Activated CD4-positive, CD25-positive, alpha-beta regulatory T cell treated with anti-CD3 and anti-CD28 coated beads, Interleukin-2, amount 50 U/mL, for 24 hours (primary cell): ENCODE measurements at places on chromosomes 4 and X.

DNA sequence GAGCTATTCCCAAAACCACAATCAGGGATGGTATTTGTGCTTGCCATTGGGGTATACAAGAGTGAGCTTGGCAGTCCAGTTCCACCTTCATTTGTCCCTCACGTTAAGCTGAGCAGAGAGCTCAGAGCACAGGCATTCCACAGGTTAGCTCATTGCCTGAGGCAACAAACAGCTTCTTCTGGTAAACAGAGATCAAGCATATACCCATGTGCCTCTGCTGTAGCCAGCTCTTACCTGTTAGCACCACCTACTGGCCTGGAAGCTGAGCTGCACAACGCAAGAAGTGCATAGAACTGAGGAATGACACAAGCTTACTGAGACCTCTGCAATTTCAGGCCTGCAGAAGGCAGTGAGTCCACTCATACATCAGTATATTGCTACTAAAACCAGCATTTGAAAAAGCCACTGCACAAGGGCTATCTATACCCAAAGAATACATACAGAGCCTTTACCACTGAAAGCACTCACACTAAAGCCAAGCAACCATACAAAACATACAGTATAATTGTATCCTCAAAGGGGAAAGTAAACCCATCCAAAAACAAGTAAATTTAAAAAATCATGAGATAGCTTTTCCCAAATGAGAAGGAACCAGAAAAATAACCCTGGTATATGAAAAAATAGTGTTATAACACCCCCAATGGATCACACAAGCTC is 258.3 kb upstream of the GABRA2 start:
- no peak for ATAC-seq

GRCh38 chrX:29852767-29853166 is 362.6 kb upstream of the MAGEB2 start:
- ATAC-seq = no peak

DNA sequence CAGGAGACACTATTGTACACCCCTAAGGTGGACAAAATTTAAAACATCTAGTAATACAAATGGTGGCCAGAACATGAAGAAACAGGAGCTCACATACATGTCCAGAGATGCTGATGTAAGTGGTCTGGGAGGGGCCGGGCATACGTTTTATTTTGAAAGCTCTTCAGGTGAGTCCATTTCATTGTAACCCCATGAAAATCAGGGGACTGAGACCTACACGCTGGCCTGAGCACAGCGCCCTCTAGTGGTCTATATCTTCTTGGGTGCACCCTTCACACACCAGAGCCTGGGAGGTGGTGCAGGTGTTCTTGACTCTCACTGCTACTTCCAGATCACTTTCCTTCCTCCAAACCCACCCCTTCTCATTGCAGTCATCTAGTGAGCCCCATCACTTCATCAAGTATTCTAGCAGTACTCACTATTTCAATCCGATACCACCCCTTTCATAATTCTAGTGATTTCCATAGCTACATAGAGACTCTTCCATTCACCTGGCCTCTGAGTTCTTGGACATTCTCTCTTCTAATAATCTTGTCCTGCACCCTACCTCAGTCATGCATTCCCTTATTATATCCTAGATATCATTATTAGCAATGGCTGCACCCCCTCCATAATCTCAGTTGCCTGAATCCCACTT is 4.3 kb upstream of the TLR6 start:
- ATAC-seq = peak; percentile 28

DNA sequence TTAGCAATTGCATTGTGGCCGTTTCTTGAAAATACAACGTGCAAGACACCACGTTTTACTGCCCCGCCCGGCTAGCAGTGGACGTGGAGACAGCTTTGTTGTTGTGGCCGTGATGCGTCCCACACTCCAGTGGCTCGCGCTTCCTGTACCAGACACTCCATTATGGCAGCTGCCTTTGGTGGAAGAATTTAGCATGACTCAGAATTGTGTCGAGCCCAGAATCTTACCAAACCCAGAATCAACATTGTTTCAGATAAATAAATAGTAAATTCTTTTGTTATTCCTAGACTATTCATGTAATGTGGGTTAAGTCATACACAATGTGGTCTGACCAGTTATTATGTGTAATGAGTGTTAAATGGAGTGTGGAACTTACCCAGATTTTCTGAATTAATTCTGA is 25.3 kb upstream of the S100P start:
- ATAC-seq = no peak

- ATAC-seq = no peak
Observed at GRCh38 chrX:9670136-9670814, 95.4 kb downstream of the GPR143 start.

- no peak for ATAC-seq
Observed at GRCh38 chr4:110610940-110611831, 11.7 kb downstream of the PITX2 start.

DNA sequence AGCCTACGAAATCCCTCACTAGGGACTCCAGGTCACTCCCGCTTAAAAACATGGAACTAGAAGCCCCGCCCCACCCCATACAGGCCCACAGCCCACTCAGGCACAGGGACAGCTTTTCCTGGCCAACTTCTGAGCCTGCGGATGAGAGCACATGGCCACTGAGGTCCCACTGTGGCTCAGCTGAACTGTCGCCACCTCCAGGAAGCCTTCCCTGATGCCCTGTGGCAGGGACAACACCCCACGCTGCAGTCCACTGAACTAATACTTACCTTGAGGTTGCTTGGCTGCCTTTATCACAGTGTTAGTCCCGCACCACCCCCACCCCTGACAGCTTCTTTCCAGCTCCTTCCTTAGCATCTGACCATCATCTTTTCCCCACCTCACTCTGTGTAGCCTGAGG is 39.3 kb upstream of the MAN2B2 start:
- ATAC-seq = no peak

DNA sequence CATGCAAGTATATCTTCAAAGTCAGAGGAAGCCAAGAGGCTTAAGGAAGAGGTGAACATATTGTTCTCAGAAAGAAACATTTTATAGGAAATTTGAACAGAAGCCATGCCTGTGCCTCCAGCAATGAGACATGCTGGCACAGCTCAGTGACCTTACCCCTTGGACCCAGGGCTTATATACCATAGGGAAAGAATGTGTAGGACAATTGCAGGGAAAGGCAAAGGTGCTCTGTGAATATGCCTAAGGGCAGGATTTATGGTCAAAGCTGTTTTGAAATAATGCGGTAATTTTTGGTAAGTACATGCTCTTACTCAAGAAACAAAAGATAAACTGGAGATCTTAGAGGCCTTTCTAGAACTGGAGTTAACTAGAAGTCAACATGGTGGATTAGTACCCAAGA is 568.8 kb downstream of the GRID2 start:
- no peak for ATAC-seq

- ATAC-seq = peak; percentile 86
Observed at GRCh38 chr4:11497212-11497806, 68.6 kb upstream of the HS3ST1 start.

DNA sequence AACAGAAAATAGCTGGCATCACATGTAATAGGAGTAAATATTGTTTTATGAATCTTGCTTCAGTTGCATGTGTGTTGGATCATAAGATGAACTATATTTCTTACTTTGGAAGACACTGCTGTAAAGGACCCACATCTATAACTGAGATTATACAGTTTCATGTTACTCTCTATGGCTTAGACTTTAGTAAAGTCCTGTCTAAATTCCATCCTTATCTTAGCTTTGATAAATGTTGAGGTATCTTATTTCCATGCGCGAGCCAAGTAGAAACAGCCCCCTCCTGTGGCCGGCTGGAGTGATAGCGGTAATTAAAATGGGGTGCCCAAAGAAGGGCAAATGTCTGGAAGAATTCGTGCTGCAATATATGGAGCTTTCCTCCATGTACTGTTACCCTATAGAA is 43.0 kb downstream of the CCDC158 start:
- ATAC-seq = no peak

DNA sequence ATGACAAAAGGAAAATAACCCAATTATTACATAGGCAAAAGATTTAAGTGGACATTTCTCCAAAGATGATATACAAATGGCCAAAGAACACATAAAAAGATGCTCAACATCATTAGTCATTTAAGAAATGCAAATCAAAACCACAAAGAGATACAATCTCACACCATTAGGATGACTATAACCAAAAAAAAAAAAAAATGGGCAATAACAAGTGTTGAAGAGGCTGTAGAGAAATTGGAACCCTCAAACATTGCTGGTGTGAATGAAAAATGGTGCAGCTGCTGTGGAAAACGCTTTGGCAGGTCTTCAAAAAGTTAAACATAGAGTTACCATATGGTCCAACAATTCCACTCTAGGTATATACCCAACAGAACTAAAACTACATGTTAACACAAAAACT is 5.6 kb upstream of the PRDX4 start:
- no peak for ATAC-seq

- no peak for ATAC-seq
Observed at GRCh38 chr4:52904421-52904820, 42.3 kb downstream of the RASL11B start.

DNA sequence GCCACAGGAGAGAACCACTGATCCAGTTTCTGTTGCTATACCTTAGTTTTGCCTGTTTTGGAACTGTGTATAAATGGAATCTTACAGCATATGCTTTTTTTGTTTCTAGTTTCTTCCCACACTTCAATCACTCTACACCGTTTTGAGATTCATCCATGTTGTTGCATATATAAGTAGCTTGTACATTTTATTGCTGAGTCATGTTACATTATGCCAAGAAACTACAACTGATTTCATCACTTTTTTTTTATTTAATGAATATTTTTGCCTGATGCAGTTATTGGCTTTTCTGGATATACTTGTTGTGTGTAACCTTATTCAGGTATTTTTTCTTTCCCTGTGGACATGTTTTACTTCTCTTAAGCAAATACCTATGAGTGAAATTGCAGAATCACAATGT is 1135.9 kb downstream of the RAPGEF2 start:
- no peak for ATAC-seq

DNA sequence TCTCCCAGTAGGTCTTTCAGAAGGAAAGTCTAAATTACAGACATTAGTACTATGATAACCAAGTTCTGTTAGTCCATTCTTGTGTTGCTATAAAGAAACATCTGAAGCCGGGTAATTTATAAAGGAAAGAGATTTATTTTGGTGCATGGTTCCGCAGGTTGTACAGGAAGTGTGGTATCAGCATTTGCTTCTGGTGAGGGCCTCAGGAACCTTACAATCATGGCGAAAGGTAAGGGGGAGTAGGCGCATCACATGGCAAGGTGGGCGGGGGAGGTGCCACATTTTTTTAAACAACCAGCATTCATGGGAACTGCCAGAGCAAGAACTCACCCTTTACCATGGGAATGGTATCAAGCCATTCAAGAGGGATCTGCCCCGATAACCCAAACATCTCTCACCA is 26.2 kb upstream of the USP46 start:
- ATAC-seq = no peak

DNA sequence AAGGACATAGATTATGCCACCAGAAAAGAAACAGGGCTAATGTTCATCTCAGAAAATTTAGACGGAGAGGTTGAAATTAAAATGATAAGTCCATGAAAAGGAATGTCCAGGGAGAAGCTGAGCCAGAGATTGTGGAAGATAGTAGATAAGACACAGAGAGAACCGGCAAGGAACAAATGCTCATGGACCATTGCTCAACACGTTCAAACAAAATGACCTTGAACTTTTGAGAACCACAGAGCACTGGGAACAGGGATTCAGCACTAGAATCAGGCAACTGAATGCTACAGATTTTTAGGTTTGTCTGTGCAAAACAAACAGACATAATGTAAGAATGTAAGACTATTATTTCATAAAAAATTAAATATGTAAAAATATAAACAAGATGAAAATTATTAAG is 206.3 kb downstream of the PDGFC start:
- ATAC-seq = no peak

GRCh38 chr4:1177274-1178141 is 5.1 kb upstream of the SPON2 start:
- no peak for ATAC-seq

DNA sequence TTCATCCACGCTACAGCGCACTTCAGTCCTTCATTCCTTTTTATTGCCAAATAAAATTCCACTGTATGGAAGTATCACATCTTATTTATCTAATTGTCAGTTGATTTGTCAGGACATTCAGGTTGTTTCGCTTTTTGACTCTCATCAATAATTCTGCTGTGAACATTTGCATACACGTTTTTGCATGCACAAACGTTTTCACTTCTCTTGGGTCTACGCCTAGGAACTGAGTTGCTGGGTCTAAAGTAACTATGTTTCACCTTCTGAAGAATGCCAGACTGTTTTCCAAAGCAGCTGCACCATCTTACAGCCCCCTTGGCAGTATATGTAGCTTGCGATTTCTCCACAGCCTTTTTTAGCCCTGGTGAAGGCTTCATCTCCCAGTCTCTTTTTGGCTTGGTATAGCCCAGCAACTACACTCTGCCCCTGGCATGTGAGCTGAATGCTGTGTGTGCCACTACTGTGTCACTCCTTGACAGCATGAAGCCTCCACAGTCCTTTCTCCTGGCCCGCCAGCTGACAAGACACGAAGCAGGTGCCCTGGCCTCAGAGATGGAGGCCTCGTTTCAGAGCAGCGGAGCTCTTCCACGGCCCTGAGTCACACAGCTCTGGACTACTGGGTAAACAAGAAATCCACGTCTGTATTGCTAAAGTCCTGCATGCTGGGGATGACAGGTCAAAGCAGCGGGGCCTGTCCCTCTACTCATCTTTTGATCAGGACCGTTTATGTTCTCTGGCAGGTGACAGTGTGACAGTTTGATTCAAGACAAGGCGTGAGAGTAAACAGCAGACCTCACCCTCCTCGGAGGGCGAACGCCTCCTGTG is 75.5 kb downstream of the NSUN7 start:
- ATAC-seq = no peak

- no peak for ATAC-seq
Observed at GRCh38 chr4:112637552-112637866, 566 bp downstream of the LARP7 start.

- no peak for ATAC-seq
Observed at GRCh38 chr4:90572996-90573395, 445.8 kb downstream of the CCSER1 start.

GRCh38 chr4:148330724-148331123 is 111.5 kb downstream of the NR3C2 start:
- no peak for ATAC-seq

GRCh38 chr4:119027811-119028210 is 107.8 kb upstream of the MYOZ2 start:
- no peak for ATAC-seq

- no peak for ATAC-seq
Observed at GRCh38 chrX:103356130-103356798, at the start of gene TCEAL9. Gene TCEAL9 (plus strand): TSS chrX:103356506. CDS start chrX:103357685, 1,179 bp downstream.

GRCh38 chr4:149738156-149738555 is 77.5 kb downstream of the IQCM start:
- no peak for ATAC-seq

DNA sequence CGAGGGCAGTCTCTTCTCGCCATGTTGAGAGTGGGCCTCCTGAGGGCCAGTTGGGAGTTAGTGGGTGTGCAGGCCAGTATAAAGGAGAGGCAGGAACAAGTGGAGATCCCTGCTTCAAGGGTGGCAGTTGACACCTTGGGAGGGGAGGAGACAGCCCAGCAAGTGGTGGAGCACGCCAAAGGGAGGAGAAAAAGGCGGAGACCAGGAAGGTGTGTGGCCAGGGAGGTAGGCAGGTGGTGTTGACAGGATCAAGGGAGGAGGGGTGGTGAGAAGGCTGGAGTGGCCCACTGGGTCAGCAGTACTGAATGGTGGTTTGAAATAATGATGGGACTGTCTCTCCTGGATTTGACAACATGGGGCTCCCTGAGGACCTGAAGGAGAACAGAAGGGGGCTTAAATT is 32.6 kb downstream of the ZNF185 start:
- ATAC-seq = no peak
